ENCODE measurements at places on chromosomes 6 and 20. TPM values are rescaled to one million over a fixed set of nuclear protein-coding genes. Genes with fewer than 3 reads are reported as not detected.

The CEP57L1 gene
- 58.4 TPM for total RNA-seq

The PTK6 gene
- total RNA-seq = not detected

The NEURL2 gene
- 3.7 TPM for total RNA-seq

The MYLK2 gene
- total RNA-seq = 1.1 TPM

The GSTA3 gene
- total RNA-seq = not detected

The MOG gene
- 0.18 TPM for total RNA-seq

The RAB44 gene
- total RNA-seq = not detected

The NRSN1 gene
- 26.8 TPM for total RNA-seq

The STMND1 gene
- 0.36 TPM for total RNA-seq

The CLIC5 gene
- total RNA-seq = 2.4 TPM

The LPA gene
- total RNA-seq = 4.4 TPM

The EPHA7 gene
- 167 TPM for total RNA-seq

The TAAR1 gene
- not detected for total RNA-seq
